NCI-H460 (cell line): ENCODE measurements at places on chromosomes 6 and 20. TPM values are rescaled to one million over a fixed set of nuclear protein-coding genes. Genes with fewer than 3 reads are reported as not detected.

ABHD16B gene
- total RNA-seq, result not detected in 2 replicates

ZNF334 gene
- 0.66 and 0.94 TPM in 2 replicates for total RNA-seq

ALDH8A1 gene
- 0.20 TPM in 1 of 2 replicates, not detected in the other for total RNA-seq

LPIN3 gene
- total RNA-seq, result 6.8 and 7.6 TPM in 2 replicates

FAM209B gene
- not detected in 2 replicates for total RNA-seq

SLC22A2 gene
- not detected in 2 replicates for total RNA-seq

CDSN gene
- total RNA-seq, result not detected in 2 replicates

DNA sequence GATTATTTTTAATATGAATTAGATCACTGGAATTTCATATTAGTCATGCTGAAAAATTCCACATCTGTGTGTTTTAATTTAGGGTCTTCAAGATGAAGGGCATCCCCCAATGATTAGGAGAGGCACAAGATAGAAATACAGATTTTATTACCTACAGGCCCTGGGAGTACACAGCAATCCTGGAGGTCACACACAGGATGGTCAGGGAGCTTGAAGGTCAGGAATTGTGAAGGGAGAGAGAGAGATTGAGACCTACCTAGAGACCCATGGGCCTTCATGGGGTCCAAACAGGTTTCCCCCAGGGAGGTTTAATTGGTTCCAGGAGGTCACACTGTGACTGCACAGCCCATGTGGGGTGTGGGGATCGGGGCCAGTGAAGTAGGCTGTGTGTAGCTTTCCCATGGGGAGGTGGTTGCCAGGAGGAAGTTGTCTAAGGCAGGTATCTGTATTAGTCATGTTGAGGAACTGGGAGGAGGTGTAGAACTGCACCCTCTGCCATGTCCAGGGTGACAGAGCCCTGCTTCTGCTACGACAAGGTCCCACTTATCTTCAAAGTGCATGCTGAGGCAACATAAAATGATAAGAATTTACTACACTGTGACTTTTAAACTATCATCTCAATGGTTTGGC is 18.3 kb downstream of the SNX9 start:
- no peak for DNase-seq

DNA sequence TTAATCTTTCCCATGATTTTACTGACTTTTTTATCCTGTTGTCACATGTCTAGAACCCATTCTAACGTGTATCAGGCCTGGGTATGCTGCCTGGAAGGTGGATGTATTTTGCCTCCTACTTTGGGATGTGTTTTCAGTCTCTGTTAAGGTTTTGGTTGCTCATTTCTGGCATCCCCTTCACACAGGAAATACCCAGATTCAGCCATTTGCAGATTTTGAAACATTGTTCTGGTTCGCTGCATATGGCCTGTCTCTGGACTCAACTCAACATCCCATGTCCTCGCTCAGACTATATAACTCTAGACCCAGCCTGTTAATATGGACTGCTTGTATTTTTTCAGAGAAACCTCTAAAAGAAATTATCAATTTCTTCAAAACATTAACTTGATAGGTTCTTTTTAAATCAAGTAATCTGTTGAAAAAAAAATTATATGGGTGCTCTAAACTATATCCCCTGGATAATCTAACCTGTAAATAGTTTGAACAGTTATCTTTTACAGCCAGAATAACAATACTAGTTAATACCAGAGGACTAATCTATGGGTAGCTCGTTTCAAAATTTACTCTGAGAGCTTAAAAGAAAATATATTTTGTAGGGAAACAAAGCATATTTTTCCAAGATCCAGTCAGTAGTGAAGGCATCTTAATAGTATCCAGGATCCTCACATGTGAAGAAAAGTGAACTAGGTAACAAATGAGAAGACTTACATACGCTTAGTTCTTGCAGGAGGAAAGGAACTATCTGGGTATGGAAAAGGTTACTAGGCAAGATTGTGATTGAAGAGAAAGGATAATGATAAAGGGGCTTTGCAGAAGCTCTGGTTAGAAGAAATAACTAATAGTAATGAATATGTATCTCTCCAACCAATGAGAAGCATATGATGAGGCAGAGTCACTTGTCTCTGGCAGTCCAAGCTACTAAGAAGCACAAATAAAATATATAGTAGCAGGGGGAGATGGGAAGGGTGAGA is 23.4 kb upstream of the HLA-DQB1 start:
- no peak for DNase-seq

DNA sequence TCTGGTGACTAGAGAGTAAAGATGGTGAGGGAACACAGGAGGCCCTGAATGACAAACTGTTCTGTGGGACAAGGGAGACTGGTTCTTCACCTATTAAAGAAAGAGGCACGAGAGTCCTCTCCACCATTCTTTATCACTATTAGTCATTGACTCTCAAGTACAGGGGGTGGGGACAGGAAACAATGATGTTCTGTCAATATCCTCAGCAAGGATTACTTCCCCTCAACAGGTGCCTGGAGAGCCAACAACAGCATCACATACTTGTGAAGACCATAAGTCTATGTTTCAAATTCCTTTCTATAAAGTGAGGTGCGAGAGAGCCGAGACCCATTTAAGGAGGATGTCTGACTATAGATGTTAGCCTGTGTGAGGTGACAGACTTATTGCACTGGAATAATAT is 72.4 kb upstream of the TBC1D7 start:
- DNase-seq, result no peak

GRCh38 chr6:18393698-18394097 is 6.5 kb downstream of the RNF144B start:
- DNase-seq, result no peak

DNA sequence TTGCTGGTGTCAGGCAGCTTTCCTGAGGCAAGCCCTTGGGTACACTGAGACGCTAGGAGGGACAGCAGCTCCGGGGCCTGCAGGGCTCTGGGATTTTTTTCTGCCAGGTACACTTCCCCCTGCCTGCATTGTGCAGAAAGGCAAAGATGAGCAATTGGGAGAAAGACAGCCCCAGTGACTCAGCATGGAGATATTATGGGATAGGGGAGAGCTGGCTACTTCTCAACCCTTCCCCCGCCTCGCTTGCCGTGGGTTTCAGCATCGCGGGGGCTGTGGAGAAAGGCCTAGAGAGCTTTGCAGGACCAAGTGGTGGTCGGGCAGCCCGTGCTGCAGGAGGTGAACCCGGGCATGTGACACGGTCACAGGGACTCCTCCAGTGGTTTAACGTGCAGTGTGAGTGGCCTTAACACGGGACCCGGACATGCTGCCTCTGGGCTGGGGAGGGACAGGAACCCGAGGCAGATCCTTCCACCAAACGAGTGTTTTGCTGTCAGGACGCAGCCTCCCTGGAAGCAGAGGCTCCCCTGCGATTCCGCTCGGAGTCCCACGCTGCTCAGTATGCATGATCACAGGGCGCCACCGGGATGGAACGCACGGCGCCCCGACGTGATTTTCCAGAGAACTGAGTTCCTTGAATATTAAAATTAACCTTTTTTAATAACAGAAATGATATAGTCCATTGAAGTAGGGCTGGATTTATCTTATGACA is 139.9 kb downstream of the CDH4 start:
- DNase-seq, result no peak

- DNase-seq, result no peak
Measured at GRCh38 chr20:11245431-11245830, 571.6 kb upstream of the JAG1 start.

- no peak for DNase-seq
Measured at GRCh38 chr6:29502597-29502996, 14.8 kb upstream of the MAS1L start.

DNA sequence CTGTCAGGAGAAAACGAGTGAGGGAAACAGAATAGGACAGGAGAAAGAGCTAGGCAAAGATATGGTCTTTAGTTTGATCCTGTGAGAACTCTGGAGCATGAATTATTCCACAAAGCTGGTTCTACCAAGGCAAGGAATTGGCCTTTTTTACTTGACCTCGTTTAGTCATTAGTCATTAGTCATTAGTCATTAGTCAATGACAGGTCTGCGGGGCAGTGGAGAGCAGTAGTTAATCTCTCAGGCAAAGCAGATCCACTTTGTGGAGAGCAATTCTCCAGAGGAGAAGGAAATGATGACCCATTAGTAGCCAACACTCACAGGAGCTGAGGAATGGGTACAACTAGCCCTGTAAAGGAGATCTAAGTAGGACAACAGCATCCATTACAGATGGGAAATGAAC is 22.0 kb upstream of the ABCC10 start:
- DNase-seq, result no peak

DNA sequence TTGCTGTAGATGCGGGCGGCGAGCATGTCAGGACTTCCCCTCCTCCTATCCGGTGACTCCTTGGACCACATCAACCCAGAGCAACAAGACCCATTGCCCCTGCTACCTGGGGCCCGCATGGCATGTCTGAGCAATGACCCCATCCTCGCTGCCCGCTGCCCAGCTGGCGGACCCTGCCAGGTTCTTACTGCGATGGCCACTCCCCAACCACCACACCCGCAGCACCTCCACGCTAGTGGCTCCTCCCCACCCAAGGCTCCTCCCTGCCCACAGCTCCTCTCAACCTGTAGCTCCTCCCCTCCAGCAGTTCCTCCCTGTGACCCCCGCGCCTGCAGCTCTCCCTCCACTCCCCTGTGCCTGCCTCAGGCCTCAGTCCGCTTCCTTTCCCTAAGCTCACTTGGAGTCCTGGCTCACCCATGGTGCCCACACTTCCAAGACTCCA is 17.6 kb upstream of the SERPINB9 start:
- DNase-seq, result no peak

GRCh38 chr20:33680686-33681085 is 5.5 kb downstream of the E2F1 start:
- DNase-seq, result no peak

GRCh38 chr20:48384147-48384818 is 443.5 kb downstream of the PREX1 start:
- no peak for DNase-seq

- no peak for DNase-seq
Measured at GRCh38 chr20:64165866-64166600, 1.8 kb downstream of the MYT1 start.
